SJSA1 (cell line): ENCODE measurements at places on chromosomes 7 and 10. TPM values are rescaled to one million over a fixed set of nuclear protein-coding genes. Genes with fewer than 3 reads are reported as not detected.

DNA sequence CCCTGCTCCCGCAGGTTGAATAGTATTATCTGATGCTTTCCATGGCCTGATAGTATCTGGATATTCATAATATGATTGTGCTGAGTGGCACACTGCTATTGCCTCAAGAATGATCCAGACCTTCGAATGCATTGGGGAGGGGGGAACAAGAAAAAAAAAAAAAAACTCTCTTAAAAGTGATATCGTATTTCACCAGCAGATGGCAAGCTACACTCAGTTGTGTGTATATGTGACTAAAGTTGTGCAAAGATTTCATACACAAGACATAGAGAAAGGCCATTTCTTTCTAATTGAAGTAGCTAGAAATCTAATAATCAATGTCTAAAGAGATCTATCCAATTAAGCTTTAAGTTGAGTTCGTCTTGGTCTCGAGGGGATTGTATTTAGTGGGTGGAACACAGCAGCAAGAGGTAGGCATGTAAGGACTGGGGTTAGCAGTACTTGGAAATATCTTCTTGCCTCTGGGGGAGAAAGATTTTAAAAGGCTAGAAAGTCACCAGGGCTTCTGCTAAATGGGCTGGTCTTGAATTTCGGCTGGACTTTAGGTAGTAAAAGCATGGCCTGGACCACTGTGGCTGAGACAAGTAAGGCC is 15.3 kb downstream of the SFRP4 start:
- no peak for DNase-seq

TEX36 gene
- total RNA-seq, result not detected in 2 replicates

PROSER2 gene
- total RNA-seq, result 3.0 and 7.5 TPM in 2 replicates

MRPS17 gene
- 16.6 and 22.9 TPM in 2 replicates for total RNA-seq

DNA sequence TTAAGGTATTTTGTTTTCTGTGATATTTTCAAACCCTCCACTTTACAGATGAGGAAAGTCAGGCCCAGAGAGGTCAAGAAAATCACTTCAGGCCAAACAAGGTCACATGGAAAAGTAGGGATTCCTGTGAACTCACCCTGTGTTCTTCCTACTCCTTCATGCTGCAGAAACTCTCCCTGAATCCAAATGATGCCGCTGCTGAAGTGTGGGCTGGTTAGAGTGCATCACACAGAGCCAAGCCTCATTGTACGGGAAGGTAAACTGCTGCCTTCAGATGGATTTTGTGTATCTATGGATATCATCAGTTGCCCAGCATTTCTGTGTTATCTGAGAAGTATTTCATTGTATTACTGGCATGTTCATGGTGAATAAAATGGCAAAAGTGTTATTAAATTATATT is 75.4 kb downstream of the NRG3 start:
- DNase-seq, result no peak

FGL2 gene
- total RNA-seq, result 0.11 TPM in 1 of 2 replicates, not detected in the other
